Stimulated activated CD8-positive, alpha-beta memory T cell treated with anti-CD3 and anti-CD28 coated beads, Interleukin-15, amount 100 ng/mL, for 4 hours (primary cell): ENCODE measurements at places on chromosomes 12 and 14.

GRCh38 chr14:52802597-52802996, 11.2 kb upstream of the GNPNAT1 start:
- DNase-seq, result no peak

DNA sequence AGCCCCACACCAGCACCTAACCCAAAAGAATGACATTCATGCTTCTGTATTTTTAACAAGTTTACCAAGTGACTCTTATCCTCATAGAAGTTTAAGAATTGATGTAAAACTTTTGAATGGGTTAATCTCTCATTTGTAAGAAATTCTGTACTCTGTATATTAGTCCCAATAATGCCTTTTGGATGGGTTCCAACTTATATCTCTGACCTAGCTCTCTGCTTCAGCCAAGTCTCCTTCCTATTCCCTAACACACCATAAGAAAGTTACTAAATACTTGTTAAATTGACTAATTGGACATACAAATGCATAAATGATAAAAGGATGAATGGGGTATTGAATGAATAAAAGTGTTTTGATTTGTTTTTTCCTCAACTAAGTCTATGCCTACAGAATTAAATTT, 557.3 kb downstream of the TMTC2 start:
- DNase-seq, result no peak

DNA sequence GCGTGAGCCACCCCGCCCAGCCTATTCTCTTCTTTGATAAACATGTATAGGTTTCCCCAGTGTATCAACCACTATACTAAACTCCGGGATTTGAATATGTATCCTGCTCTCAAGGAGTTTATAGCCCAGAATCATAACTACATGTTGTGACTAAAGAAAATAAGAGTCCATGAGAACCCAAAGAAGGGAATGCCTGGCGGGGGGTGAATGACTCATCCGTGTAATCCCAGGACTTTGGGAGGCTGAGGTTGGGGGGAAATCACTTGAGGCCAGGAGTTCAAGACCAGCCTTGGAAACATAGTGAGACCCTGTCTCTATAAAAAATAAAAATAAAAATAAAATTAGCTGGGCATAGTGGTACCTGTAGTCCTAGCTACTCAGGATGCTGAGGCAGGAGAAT, 57.2 kb downstream of the SIX6 start:
- DNase-seq, result no peak

DNA sequence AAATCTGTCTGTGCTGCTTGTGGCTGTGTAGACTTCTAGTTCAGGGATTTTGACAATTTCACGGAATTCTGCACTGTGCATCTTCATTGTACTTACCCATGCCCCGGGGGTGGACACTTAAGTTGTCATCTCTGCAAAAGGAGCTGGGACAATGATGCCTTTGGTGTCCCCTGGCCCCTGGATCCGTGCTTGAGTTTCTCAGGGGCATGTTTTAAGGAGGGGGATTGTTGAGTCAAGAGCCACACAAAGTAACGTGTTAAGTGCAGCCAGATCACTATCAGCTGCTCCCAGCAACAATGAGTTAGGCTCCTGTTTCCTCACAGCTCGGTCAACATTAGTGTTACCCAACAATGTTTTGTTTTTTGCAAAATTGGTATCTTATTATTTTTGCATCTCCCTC, 305.0 kb upstream of the DIO3 start:
- DNase-seq, result no peak

GRCh38 chr12:2853626-2854025, 3.2 kb downstream of the TEX52 start:
- no peak for DNase-seq

DNA sequence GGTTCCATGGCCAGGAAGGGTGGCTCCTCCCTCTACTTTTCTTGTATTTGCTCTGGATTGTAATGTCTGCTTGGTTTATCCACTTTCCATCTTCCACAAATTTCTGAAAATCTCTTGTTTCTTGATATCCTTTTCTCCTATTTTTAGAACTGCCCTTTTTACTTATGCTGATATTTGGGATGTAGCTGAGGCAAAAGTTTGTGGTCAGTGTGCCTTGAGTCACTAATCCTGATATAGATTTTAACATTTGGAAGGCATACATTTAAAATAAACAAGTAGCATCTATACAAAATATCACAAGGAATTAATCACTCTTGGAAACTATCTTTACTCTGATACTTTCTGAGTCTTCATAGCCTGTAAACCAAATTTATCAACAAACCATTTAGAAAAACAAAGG, 11.0 kb downstream of the GRIP1 start:
- no peak for DNase-seq

DNA sequence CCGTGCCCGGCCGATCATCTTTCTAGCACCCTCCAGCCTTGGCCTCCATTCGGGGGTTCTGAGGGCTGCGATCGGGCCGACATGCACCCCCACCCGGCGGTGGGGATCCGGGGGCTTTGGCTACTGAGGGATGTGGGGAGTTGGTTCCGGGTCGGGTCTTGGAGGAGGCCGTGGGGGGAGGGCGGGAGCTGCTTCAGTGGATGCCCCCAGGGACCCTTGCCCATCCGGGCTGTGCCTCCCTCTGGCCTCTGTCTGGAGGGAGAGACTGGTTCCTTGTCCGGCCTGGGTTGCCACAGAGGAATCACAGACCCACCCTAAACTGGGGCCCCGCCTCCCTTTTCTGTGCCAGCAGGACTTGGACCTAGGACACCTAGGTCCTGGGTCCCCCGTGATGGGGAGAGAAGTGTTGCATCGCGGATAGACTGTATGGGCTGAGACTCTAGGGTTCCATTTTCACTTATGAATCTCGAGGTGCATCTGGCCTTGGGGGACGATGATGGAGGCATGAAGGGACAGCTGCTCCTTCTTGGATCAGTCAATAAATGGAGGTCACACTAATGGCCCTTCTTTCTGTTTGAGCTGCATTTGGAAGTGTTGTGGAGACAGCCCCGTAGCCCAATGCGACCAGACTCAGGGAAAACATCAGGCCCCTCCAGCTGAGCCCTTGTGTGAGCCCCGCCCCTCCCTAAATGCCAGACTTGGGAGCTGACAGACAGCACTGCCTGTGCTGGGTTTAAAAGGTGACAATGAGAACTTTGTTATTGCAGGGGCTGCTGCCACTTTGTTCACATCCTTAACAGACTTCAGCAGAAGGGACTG, 577 bp downstream of the DTX3 start:
- no peak for DNase-seq

DNA sequence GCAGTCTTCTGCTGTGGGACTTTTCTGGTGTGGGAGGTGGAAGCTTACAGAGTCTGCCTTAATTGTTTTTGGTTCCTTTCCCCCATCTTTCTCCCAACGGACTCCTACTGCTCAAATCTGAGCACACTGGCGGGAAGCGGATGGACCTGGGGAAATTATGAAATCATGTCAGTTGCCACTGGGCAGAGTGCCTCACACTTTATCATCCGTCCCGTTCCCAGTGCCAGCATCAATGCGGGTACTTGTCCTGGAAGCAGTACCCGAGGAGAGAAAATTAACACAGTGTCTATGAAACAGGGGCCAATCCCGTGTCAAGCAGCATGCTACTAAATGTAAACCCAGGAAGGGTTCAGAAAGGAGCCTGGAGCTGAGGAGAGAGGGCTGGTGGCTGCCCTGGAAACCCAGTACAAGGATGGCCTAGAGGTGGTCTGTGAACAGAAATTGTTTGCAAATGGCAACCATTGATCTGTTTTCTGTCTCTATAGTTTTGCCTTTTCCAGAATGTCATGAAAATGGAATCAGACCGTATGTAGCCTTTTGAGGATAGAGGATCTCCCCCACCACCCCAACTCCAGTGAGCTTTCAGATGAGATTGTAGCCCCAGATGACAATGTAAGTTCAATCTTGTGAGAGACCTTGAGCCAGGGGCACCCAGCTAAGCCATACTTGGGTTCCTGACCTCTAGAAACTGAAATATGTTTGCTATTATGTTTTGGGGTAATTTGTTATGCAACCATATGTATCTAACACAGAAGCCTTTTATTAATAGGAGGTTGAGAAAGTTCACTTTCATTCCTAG, 908 bp upstream of the CDKL1 start:
- DNase-seq, result no peak

GRCh38 chr14:56136571-56137452, 18.6 kb downstream of the PELI2 start:
- DNase-seq, result no peak

DNA sequence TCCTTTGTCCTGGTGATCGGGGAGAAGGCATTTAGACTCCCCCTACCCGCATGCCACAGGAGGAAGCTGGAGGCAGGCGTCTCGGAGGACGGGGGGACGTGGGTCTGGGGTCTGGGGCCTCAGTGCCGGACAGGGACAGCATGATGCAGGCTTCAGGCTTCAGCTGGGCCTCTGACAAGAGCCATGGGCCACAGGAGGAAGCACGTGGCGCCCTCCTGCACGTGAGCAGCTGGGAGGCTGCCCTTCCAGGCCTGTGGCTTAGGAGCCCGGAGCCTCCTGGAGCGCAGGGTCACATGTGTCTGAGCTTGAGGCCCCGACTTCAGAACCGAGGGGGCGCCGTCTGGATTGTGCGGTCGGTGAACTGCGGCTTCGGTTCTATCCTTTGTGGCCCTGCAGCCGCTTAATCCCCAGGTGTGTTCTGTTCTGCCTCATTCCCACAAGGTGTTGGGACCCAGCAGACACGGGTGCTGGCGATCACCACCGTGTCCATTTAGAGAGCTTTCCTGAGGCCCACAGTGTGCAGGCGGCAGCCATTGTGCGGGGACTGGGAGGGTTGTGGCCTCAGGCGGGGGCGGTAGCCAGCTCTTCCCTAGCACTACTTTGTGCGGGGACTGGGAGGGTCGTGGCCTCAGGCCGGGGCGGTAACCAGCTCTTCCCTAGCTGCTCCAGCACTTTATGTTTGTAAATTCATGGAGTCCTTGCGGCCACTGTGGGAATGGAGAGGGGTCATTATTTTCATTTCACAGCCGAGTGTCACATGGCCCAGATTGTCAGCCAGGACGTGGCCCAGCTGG, 150.2 kb downstream of the ADGRD1 start:
- no peak for DNase-seq

GRCh38 chr12:72468505-72468904, 196.3 kb downstream of the TRHDE start:
- DNase-seq, result no peak
